ENCODE measurements at places on chromosomes 3 and 15.

GRCh38 chr3:138472141-138472825, 37.9 kb downstream of the ESYT3 start:
- no peaks in the 10 kb centered on the region for H3K4me1 ChIP-seq
- no peak overlapping the region for H3K27ac ChIP-seq
- H3K4me3 ChIP-seq: no peak overlapping the region
- H3K27me3 ChIP-seq: no peaks in the 10 kb centered on the region
- H3K36me3 ChIP-seq: no peaks in the 10 kb centered on the region
- peak; percentile 23 for DNase-seq

DNA sequence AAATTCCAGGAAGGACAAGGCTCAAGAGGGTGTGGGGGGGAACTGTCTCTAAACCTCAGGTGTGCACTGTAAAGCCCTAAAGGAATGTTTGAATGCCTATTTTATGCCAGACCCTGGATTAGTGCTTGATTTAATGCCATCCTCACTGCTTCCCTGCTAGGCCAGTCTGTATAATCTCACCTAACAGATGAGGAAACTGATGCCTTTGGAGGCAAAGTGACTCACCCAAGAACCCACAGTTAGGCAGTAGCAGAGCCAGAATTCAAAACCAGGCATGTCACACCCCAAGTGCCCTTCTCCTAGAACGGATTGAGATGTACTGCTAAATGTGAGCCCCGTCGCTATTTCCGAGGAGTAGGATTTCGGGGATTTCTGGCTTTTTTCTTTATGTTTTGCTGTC, 7.8 kb downstream of the CAMK1 start:
- DNase-seq: no peak
- H3K36me3 ChIP-seq: peaks cover 7% of the 10 kb centered on the region
- H3K4me1 ChIP-seq: no peaks in the 10 kb centered on the region
- no peak overlapping the region for H3K4me3 ChIP-seq
- H3K27ac ChIP-seq: no peak overlapping the region

DNA sequence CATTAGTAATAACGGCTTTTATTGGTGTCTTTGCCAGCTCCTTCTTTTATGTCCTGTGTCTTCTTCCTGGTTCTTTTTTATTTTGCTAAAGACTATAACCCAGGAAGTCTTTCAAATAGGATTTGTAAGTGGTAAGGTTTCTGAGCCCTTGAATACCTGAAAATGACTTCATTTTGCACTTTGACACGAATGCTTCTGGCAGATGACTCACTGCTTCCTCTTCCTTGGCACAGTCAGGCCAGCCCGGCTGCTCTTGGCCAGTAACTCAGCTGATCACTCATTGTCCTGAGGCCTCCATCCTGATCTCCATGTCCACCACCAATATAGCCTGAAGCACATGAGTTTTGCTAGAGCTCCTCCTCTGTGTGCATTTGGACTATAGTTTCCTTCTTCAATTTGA, 48.7 kb upstream of the NR2E3 start:
- H3K27ac ChIP-seq: no peak overlapping the region
- H3K36me3 ChIP-seq: no peaks in the 10 kb centered on the region
- no peak for DNase-seq
- no peaks in the 10 kb centered on the region for H3K27me3 ChIP-seq
- H3K4me1 ChIP-seq: no peaks in the 10 kb centered on the region
- no peak overlapping the region for H3K4me3 ChIP-seq

DNA sequence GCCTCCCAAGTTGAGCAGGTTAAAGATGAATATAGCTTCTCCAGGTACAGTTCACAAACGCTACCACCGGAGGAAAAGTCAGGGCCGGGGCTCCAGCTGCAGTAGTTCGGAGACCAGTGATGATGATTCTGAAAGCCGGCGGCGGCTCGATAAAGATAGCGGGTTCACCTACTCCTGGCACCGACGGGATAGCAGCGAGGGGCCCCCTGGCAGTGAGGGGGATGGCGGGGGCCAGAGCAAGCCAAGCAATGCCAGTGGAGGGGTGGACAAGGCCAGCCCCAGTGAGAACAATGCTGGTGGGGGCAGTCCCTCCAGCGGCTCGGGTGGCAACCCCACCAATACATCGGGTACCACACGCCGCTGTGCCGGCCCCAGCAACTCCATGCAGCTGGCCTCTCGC, 61.4 kb downstream of the SNRK start:
- H3K4me3 ChIP-seq: no peak overlapping the region
- no peak overlapping the region for H3K27ac ChIP-seq
- H3K27me3 ChIP-seq: no peaks in the 10 kb centered on the region

DNA sequence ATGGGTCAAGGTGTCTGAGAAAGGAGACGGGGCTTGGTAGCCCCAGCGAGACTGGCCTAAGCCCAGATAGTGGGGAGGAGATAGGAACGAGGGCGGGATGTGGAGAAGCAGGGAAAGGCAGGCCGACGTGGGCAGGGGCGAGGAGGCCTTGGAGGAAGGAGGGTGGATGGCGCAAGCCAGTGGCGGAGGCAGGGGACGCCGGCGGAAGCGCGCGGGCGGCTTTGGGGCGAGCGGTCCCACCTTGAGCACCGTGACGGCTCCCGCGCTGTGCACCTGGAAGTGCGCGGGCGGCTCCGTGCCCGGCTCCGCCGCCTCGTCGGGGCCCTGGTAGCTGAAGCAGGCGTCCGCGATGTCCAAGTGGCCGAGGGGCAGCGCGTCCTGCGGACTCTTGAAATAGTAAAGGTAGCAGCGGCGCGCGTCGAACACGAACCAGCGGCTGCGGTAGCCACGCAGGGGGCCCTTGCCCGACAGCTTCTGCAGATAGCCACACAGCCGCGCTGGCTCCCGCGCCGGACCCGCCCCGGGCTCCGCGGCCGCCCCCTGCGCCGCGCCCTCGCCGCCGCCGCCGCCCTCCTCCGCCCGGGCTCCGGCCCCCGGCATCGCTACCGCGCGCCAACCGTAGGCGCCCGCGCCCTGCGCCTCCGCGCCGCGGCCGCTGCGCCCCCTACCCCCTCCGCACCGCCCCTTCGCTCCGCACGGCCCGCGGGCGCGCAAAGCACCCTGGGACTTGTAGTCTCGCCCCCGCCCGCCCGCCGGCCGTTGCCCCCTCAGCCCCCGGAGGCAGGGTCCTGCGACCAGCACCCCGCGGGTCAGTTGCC, at the start of gene TBC1D2B:
Gene TBC1D2B, minus strand, starts transcription at position 659 of the 818 bp plus-strand sequence. Its CDS starts 59 bp downstream, at position 600.
- H3K4me1 ChIP-seq: peaks cover 8% of the 10 kb centered on the region
- no peaks in the 10 kb centered on the region for H3K27me3 ChIP-seq
- H3K27ac ChIP-seq: no peak within 1 kb of the TSS
- DNase-seq: no peak
- peak within 1 kb of the TSS; percentile 61 for H3K4me3 ChIP-seq
- H3K36me3 ChIP-seq: no peaks in the 10 kb centered on the region

- no peaks in the 10 kb centered on the region for H3K36me3 ChIP-seq
- no peaks in the 10 kb centered on the region for H3K27me3 ChIP-seq
- H3K4me1 ChIP-seq: no peaks in the 10 kb centered on the region
- no peak overlapping the region for H3K4me3 ChIP-seq
Measured at GRCh38 chr15:77904436-77904821, 173.1 kb downstream of the TBC1D2B start.

- H3K27me3 ChIP-seq: no peaks in the 10 kb centered on the region
- no peak overlapping the region for H3K4me3 ChIP-seq
- no peaks in the 10 kb centered on the region for H3K36me3 ChIP-seq
Measured at GRCh38 chr3:150308481-150309256, 99.4 kb upstream of the TSC22D2 start.

DNA sequence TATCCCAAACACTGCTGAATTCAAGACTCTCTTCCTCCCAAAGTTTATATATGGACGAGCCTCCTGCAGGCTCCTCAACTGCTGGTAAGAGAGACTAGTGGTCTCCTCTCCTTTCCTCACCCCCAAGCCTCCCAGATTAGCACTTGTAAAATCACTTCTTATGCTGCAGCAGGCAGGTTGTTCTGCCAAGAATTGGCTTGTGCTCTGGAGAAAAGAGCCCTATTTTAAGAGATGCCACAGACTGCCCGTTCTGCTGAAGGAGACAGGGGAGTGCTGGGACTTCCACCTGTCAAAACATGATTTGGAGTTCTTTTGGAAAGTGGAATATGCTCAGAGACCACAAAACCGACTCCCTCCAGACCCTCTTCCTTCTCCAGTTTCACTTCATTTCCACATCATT, 230.9 kb upstream of the EIF1B start:
- H3K27me3 ChIP-seq: no peaks in the 10 kb centered on the region
- no peaks in the 10 kb centered on the region for H3K36me3 ChIP-seq

DNA sequence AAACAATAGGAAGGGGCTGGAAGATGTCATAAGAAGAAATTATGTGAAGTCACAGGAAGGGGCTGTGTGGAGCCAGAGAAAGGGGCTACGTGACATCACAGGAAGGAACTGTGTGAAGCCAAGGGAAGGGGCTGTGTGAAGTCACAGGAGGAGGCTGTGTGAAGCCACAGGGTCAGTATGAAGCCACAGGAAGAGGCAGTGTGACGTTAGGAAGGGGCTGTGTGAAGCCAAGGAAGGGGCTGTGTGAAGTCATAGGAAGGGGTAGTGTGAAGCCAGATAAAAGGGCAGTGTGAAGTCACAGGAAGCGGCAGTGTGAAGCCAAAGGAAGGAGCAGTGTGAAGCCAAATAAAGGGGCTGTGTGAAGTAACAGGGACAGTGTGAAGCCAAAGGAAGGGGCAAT, 32.5 kb downstream of the GASK1A start:
- H3K27ac ChIP-seq: no peak overlapping the region
- DNase-seq: no peak
- no peaks in the 10 kb centered on the region for H3K4me1 ChIP-seq
- no peaks in the 10 kb centered on the region for H3K27me3 ChIP-seq
- no peak overlapping the region for H3K4me3 ChIP-seq
- H3K36me3 ChIP-seq: no peaks in the 10 kb centered on the region

DNA sequence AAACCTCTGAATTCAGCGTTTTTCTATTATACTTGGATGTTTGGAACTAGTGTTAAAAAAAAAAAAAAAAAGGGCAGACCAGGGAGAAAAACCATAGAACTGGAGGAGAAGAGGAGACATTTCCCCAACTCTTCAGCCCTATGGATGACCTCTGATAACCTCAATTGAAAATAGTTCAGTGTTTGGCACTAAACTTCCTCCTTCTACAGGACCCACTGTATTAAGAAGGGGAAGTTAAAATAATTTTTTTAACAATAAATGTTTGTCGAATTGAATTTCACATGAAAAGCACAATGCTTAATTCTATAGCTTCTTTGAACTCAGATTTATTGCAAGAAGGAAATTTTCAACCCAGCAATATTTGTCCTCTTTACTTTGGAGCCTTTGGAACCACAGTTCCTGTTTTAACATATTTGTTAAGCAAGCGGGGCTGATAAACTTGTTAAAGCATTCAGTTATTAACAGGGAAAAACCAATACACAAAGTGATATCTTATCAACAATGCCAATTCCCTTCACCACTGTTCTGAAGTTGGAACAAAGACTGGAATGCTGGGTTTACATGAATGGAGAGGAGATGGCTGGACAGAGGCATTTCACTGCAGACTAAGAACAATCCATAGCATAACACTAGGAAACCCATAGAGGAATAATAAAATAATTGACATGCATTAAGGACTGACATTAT, 3.1 kb upstream of the A4GNT start:
- no peaks in the 10 kb centered on the region for H3K27me3 ChIP-seq
- H3K4me1 ChIP-seq: no peaks in the 10 kb centered on the region
- H3K27ac ChIP-seq: no peak overlapping the region
- DNase-seq: no peak
- no peaks in the 10 kb centered on the region for H3K36me3 ChIP-seq

DNA sequence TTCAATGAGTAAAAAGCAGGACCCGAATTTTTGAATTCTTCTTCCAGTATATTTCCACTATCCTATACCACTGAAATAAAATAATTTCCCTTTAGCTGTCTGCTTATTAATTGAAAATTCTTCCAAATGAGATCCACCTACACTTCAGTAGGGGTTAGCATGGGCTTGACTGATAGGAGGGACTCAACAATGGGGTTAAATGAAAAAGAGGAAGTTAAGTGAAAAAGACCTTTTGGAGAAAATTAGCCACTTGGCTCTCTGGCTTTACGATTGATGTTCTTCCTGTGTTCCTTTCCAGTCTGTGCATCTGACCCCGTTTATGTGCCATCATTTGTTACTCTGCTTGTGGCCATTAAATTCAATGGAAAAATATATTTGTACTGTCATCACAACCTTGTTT, 54.0 kb upstream of the GCNT3 start:
- no peak overlapping the region for H3K27ac ChIP-seq
- H3K27me3 ChIP-seq: no peaks in the 10 kb centered on the region
- H3K36me3 ChIP-seq: no peaks in the 10 kb centered on the region
- H3K4me3 ChIP-seq: no peak overlapping the region
- H3K4me1 ChIP-seq: no peaks in the 10 kb centered on the region
- DNase-seq: no peak

DNA sequence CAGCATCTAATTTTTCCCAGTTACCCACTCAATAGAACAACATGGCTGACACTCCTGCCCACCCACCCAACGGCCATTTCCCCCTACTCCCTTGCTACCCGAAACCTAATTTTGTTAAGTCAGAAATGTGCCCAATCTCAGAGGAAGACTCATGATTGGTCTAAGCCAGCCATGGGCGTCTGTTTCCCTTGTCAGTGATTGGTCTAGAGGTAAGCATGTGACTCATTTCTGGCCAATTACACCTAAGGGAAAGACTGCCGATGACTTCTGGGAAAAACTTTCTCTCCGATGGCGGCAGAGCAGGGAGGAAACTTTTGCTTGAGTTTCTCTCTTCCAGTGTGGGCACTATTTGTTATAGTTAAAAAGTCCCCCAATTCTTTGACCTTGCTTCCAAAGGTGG, 72.9 kb downstream of the RPLP1 start:
- no peak overlapping the region for H3K4me3 ChIP-seq
- H3K36me3 ChIP-seq: no peaks in the 10 kb centered on the region
- H3K27ac ChIP-seq: no peak overlapping the region
- no peaks in the 10 kb centered on the region for H3K27me3 ChIP-seq

DNA sequence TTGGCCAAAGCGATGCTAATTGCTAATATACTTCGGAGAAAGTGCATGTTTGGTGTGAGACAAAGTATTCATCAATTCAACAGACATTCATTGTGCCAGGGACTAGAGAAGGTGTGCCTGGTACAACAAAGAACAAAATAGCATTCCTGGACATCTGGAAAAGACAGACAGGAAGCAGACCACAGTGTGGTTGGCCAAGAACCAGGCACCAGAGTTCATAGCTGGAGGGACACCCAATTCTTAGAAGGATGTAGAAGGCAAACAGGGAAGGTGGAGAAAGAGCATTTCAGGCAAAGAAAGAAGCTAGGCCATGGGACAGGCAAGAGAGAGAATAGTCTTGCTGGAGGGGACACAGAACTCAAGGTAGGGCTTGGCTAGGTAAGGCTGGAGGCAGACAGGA, 105.8 kb upstream of the ETV5 start:
- no peaks in the 10 kb centered on the region for H3K36me3 ChIP-seq
- peaks cover 10% of the 10 kb centered on the region for H3K4me1 ChIP-seq
- DNase-seq: no peak
- H3K4me3 ChIP-seq: no peak overlapping the region

Data from H1 (cell line).